ENCODE measurements at places on chromosomes 6 and 20.

- DNase-seq, result no peak
Observed at GRCh38 chr20:11549172-11550103, 368.3 kb upstream of the BTBD3 start.

DNA sequence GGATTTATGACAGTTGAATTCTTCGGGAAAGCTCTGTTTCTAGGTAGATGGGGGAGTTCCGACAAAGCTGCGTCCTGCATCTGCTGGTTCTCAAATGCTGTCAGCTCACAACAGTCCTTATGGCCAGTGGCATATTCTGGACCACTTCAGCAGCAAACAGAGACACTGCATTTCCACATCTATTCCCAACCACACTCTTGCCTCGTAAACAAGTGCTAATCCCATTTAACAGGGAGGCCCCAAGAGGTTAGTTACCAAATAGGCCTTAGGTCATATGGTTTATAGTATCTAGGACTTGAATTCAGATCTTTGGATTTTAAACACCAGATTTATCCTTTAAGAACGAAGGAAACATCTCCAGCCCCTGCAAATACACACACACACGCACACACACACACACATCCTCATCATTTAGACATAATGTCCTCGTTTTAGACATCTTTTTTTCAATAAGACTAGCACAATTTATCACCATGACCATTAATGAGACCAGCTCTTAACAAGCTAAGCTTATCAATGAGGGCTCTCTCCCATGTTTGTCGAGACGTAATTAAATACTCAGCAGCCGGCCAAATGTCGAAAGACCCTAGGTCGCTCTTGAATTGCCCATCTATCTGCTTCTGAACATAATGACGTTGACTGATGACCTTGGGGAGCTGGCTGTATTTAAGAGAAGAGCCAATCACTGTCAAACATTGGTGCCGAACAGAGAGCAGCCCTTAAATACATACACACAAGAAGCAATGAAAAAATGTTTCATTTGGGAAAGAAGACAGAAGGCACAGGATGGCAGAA lies 84.5 kb downstream of the PSMG4 start:
- DNase-seq, result no peak

DNA sequence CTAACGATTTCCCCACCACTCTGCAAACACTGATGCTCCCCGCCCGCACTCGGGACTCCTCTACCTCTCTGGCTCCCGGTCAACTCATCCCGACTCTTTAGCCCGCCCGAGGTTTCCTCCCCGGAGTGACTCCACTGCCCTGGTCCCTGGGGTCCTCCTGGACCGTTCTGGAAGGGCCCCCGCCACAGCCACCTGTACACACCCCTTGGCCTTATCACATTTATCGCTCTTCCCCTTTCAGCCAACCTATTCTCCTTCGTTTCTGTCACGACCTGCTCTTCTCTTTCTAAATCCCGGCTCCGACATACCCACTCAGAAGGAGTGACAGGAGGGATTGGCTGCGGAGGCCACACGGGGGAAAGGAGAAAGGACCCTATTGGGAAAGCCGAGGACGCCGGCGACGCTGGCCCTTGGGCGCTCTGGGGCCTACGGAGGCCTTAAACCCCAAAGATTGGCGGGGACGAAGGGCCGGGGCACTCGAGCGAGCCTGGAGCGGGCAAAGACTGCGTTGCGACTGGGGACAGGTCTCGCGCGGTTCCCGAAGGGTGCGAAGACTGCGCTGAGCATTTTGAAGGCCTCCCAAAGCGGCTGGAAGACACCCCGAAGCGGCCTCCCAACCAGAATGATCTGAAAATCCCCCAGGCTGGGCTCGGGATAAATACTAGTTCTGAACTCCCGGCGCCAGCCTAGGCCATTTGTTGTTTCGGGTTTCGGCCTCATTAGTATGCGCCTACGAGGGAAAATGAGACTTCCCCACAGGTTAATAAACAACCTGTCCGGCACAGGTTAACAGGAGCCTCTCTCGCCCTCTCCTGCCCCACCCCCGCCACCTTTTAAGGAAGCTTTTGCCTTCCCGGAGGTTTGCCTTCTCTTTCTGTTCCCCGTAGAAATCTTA lies 9.2 kb downstream of the SIM1 start:
- no peak for DNase-seq

DNA sequence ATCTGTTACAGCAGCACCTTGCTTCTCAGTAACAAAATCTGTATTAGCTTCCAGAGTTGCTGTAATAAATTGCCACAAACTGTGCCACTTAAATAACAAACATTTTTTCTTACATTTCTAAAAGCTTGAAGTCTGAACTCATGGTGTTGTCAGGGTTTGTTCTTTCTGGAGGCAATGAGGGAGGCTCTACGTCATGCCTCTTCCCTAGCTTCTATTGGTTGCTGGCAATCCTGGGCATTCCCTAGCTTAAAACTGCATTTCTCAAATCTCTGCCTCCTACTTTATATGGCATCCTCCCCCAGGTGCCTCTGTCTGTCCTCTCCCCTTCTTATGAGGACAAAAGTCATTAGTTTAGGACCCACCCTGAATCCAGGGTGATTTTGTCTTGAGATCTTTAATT lies 41.6 kb upstream of the TMEM244 start:
- no peak for DNase-seq

- DNase-seq, result no peak
Observed at GRCh38 chr20:49590163-49591017, 22.5 kb upstream of the PTGIS start.

DNA sequence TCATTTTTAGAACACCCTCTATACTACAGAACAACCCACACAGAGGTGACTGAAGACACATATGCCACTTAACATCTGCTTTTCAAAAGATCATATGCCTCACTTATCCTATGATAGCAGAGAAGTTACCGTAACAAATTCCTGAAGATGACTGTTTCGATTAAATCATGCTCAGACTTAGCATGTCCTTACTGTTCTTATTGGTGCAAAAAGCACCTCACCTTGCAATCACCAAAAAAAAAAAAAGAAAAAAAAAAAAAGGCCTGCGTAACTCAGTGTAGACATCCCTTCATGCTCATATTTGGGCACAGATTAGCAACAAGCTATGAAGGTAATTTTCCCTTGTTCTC lies 17.7 kb upstream of the DST start:
- DNase-seq, result no peak

- no peak for DNase-seq
Observed at GRCh38 chr6:166728884-166729530, 102.0 kb upstream of the RPS6KA2 start.

DNA sequence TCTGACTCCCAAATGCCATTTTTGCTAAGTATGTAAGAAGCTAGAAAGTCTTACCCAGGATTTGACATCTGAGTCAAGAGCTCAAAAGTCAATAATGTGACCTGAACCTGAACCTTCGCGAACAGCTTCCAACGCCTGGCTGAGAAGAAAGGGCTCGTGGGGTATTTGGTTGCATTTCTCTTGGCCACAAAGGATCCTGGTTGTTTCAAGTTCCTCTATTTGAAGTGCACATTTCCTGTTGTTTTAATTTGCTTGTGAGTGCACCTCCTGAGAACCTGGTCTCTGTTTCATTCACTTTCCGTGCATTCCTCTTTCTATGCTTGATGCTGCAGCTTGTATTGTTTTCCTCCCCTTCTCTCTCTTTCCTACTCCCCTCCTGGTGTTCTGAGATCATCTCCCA lies 212.5 kb downstream of the FOXA2 start:
- DNase-seq, result peak; percentile 82

DNA sequence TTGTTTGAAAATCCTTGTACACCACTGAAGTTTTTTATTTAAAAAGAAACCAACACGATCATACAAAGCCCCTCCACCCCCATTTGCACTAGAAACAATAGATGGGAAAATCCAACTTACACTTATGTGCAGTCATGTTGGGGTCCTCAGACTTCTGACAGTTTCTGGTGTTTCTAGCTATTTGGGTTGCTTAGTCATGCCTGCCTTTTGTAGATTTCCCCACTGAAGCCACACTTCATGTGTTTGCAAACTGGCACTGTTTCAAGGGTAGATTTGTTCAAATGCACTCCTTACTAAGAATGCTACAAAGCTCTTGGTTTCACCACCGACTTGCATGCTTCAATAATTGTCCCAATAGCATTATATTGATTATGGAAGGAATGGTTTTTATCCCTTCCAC lies 1.5 kb downstream of the SH3BGRL2 start:
- no peak for DNase-seq

- DNase-seq, result no peak
Observed at GRCh38 chr20:64136004-64136710, 28.1 kb upstream of the MYT1 start.

- peak; percentile 40 for DNase-seq
Observed at GRCh38 chr6:106244931-106245330, 80.6 kb downstream of the ATG5 start.

DNA sequence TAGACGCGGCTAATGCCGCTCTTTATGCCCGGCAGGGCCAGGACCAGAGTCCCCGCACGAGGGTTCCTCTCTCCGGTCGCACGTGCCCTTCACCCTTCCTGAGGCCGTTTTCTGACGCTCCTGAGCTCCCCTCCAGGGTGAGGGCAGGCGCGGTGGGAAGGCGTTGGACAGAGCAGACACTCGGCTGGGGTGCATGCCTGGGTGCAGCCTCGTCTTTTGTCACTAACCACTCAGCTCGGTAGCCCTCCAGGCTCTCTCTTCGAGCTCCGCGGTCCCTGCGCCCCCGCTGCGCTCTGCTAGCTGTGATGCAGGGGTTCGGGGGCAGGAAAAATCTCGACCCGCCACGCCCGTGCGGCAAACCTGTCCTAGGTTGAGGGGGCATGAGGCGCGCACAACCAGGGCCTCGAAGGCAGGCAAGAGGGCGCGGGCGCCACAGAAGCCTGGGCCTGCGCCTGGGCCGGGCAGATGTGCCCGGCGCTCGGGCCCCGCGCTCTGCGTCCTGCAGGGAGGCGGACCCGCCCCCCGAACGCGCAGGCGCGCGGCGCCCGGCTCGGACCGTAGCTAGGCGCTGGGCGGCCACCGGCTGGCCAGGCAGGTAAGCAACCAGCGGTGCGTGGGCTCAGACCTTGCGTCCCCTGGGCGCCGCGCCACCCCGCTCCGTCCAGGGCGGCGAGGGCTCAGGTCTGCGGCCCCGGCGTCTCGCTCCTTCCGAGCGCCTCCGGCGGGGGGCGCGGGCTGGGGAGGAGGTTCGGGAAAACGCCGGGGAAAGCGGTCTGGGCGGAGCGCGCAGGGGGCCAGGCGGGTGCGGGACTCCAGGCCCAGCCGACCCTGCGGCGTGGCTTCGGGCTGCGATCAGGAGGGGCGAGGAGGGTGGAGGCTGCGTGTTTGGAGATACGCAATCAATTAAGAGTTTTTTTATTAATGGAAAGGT lies at the start of gene L3MBTL1:
L3MBTL1 (plus strand) TSS at position 548 of the 931 bp plus-strand sequence. CDS start 5,807 bp downstream, outside the sequence.
- DNase-seq, result peak; percentile 23

- DNase-seq, result no peak
Observed at GRCh38 chr6:154951345-154952200, 43.5 kb upstream of the TIAM2 start.

GRCh38 chr20:57467742-57468141 lies 57.2 kb downstream of the CTCFL start:
- DNase-seq, result no peak

GRCh38 chr6:111628142-111628850 lies 22.6 kb upstream of the TRAF3IP2 start:
- DNase-seq, result no peak

GRCh38 chr6:45467853-45468252 lies 90.1 kb upstream of the SUPT3H start:
- DNase-seq, result peak; percentile 39

DNA sequence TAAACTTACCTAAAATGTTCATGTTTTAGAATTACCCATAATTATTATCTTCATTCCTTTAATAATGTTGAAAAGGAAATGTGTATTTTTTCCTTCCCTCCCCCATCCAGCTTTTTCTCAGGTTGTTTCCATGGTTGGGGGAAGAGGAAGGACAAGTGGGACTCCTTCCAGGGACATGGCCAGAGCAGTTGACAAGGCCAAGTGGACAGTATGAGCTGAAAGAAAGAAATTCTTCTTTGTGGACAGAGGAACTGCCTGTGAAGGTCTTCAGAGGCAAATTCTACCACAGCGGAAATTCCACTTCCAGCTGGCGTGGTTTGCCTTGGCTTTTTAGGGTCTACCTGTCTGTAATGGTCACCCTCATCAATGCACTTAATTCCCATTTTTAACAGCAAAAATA lies 33.8 kb downstream of the RIN2 start:
- DNase-seq, result no peak

DNA sequence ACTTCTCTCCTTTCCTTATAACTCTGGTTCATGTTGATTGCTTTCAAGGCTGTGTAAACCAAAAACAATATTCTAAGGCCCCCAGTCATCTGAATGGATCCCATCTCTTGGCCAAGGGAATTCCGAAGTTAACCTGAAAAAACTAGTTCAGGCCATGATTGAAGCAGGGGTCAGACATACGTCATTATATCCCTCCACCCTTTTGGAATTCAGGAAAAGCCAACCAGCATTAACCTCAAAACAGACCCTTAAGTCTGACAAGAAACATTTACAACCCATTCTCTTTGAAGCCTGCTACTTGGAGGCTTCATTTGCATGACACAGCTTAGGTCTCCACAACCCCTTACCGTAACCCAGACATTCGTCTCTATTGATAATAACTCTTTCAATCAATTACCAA lies 39.7 kb downstream of the SLC26A8 start:
- DNase-seq, result no peak

GRCh38 chr6:161389756-161390155 lies 115.9 kb upstream of the AGPAT4 start:
- no peak for DNase-seq

DNA sequence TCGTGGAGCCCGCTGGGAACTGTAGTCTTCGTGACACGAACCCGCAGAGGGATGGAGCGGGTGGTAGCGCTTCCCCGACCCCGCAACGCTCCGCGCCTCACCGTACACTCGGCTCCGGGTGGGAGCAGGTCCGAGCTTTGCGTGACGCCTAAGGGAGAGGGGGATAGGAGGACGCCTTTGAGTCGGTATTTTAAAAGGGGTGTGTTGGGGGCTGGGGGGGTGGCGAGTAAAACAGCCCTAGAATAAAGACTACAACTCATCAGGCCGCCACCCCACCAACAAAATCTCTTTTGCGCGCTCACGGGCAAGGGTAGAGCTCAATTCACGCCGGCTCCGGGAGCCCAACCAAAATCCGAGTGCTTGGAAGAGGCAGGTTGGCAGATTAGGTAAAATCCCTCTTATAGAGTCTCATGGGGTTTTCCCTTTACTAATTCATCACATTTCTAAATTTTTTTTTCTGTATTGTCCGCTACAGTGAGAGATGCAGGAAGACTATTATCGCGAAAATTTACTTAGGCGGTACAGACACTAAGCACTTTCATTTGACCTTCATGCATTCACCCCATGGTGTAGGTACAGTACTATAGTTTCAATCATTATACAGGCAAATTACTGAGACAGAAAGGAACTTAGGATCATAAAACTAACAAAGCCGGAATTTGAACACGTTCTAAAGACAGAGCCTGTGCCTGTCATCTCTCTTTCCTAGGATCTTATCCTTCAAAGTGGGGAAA lies 706 bp upstream of the SNX14 start:
- peak; percentile 44 for DNase-seq

DNA sequence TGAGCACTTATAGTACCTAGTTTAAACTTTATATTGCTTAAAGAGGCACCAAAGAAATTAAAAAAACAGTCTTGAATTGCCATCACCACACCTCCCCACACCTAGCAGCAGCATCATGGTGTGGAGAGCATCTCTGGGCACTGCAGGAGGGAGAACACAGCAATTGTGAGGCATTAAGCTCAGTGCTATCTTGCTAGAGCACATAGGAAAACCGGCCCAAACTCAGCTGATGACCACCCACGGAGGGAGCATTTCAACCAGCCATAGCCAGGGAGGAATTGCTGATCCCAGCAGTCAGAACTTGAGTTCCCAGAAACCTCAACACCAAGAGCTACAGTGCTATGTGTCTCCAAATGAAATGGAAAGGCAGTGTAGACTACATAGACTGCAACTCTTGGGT lies 19.5 kb upstream of the DEFB113 start:
- DNase-seq, result no peak

Data from MM.1S (cell line).